CD4-positive, alpha-beta T cell (primary cell): ENCODE measurements at places on chromosomes 2 and 18.

DNA sequence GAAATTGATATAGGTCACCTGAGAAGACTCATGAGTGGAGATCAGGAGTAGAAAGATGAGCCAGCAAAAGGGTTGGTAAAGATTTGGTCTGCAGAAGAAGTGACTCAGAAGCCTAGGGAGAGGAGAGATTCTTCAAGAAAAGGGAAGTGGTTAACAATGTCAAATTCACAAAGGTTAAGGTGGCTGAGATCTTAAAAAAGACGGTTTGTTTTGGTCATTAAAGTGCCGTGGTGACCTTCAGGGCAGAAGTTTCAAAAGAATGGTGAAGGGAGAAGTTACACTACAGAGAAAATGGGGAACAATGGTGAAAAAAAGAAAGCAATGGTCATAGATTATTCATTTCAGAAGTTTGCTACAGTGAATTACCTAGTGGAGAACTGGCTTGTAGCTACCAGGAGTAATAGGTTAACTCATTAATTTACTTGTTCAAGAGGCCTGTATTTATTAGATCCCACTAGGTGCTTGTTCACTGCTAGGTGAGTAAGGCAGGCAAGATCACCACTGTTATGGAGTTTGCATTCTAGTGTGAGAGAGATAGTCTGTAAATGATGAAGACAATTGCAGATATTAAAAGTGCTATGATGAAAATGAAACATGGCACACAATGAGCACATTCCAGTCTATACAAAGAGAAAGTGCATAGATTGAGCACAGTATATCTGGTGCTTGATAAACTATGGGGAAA lies 43.0 kb downstream of the FBXO48 start:
- DNase-seq, result no peak

DNA sequence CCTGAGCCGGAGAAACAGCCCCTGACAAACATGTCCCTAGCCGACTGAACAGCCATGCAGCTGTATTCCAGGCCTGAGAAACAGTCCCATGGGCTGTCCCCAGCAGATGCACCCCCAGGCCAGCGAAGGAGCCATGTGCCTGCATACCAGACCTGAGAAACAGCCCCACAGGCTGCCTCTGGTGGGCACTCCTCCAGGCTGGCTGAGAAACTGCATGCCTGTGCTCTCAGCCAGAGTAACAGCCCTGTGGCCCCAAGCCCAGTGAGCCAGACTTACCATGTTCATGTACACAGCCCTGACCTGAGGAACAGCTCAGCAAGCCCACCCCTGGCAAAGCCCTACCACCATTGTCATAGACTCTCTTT lies 24.8 kb downstream of the BOLL start:
- no peak for DNase-seq

GRCh38 chr18:10378688-10379420 lies 75.6 kb upstream of the APCDD1 start:
- no peak for DNase-seq

GRCh38 chr18:9413576-9413975 lies 61.7 kb upstream of the RALBP1 start:
- no peak for DNase-seq

- no peak for DNase-seq
Observed at GRCh38 chr18:76131738-76132137, 363.3 kb downstream of the ZNF516 start.

DNA sequence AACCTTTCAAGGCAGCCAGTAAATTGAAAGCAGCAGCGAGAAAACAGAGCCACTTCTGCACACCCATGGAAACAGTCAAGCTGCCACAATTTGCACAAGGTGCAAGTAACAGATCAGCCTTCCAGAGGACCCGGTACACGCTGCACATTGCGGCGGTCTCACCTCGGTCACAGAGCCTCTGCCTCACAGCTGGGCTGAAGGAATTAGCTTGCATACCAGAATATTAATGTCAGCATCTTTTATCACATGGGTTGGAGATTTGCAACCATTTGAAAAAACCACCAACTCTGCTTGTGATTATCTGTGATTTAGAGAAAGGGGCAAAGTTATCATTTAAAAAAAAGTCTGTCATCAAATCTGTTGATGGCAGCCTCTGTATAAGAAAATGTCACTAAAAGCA lies 330.5 kb upstream of the TCF4 start:
- no peak for DNase-seq

GRCh38 chr2:176137252-176137580 lies 7.7 kb downstream of the HOXD8 start:
- DNase-seq, result no peak
